ENCODE measurements at places on chromosomes 7 and 10.

GRCh38 chr7:42029405-42029804 is 207.6 kb downstream of the GLI3 start:
- no peak for DNase-seq

GRCh38 chr7:20220293-20220761 is 3.1 kb upstream of the MACC1 start:
- no peak for DNase-seq

DNA sequence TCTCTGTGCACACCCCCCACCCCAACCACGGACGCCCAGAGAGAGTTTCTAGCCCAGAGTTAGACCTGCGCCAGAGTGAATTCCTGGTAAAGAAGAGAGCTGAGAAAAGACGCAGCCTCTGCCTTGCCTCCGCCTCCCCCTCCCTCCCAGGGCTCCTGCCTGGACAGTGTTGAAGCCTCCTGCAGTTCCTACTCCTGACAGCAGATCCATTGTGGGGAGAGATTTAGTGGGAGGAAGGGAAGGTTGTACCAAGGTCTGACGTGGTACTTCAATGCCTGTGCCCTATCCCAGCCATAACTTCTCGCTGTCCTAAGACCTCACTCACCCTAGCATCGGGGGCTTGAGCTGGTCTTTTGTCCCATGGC is 952 bp downstream of the SRRM3 start:
- no peak for DNase-seq

- DNase-seq: no peak
These were observed 189.8 kb downstream of the CTNNA3 start for GRCh38 chr10:67506083-67506756.

DNA sequence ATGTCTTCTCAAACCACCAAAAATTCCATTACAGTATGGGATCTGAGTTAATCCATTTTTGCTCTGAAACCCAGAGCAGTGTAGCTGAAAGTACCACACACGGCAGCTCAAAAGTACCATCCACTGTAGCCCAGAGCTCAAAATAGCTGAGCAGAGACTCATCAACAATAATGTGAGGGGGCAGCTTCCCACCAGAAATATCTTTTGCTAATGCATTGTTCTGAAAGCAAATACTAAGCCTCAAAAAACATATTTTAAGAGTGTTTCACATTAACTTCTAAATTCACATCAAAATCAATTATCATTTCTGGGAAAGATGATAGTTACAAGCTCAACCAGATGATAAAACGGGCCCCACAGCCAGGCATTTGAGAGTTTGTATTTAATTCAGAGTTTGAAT is 73.7 kb downstream of the ABLIM1 start:
- DNase-seq: no peak

DNA sequence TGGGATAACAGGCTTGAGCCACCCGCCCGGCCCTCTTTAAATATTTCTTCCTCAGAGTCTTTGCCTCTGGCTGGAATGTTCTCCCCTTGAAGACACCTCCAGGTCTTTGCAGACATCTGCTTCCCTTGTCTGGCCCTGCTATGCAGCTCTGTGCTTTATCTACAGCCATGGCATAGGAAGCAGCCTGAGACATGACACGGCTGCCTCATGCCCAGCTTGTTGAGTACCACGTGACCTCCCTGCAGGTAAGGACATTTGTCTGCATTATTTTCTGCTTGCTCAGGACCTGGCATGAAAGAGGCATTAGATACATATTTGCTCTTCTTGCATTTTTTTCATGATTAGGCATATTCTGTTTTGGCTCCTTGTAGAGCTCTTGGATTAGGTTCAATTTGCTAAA is 113.8 kb upstream of the KLF6 start:
- no peak for DNase-seq

- DNase-seq: no peak
These were observed 18.0 kb upstream of the SEM1 start for GRCh38 chr7:96727534-96728088.

DNA sequence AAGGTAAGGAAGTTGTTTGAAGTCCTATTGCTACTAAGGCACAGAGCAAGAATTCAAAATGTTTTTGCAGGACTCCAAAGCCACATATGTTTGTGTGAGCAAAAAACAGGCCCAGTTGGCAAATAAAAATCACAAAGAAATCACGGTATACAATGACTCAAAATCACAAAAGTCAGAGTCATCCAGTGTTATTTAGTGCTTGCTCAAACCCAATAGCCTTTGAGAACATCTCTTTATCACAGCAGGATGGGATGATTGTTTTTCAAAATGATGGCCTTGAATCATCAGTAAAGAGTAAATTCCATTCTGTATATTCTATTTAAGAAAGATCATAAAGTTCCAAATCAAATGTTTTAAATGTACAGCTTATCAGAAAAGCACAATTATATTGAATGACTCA is 693.9 kb downstream of the REEP3 start:
- no peak for DNase-seq

DNA sequence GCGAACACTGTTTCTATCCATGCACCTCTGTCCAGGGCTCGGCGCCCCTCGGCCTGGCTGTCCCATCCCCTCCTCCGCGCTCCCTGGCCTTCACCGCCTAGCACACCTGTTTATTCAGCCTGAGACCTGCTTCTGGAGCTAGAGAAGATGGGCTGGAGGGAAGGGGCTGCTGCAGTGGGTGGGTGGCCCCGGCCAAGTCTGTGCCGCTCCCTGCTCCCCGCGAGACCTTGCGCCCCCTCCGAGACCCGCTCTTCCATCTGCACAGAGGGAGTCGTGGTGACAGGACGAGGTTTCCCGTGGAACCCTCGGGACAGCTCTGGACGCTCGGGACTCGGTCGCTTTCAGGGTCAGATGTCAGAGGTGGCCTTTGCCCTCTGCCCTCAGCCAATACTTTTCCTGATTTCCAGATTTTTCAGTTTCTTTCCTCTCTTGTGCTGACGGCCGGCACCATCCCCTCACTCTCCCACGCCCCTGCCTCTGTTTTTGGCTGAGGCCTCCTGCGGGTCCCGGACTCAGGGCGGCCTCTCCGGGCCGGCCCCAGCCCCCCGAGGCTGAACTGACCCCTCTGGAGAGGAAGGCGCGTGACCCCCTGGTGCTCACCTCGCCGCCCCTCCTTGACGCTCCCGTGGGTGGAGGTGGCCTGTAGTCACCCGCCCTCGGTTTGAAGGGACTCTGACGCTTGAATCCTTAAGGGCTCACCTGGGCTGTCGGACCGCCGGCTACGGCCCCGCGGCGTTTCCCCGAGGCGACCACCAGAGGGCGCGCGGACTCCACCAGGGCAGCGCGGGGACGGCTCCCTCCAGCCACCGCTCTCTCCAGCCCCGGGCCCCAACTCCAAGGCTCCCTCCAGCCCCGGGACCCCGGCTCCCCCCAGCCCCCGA is 15.6 kb downstream of the SHH start:
- DNase-seq: peak; percentile 94

DNA sequence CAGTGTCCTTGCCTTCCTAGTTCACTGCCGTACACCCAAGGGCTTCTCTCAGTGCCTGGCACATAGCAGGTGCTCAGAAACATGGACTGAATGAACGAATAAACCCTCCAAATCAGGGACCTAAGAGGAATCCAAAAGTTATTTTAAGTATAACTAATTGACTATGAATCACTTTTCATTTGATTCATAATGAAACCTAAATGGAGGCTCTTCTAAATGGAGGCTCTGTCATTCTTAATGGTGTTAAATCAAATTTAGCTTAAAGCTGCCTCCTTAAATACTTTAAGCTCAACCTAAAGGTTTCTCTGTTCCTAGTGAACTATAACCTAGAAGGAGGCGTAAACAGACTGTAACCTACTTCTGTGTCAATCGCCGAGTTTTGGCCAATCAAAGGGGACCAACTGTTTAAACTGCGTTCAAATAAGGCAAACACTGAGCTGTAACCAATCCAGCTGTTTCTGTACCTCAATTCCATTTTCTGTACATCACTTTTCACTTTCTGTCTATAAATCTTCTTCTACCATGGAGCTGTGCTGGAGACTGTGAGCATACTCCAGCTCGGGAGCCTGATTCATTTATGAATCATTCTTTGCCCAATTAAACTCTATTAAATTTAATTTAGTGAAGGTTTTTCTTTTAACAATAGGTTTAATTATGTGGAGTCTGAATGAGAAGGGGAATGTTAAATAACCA is 11.0 kb downstream of the PYROXD2 start:
- DNase-seq: no peak

DNA sequence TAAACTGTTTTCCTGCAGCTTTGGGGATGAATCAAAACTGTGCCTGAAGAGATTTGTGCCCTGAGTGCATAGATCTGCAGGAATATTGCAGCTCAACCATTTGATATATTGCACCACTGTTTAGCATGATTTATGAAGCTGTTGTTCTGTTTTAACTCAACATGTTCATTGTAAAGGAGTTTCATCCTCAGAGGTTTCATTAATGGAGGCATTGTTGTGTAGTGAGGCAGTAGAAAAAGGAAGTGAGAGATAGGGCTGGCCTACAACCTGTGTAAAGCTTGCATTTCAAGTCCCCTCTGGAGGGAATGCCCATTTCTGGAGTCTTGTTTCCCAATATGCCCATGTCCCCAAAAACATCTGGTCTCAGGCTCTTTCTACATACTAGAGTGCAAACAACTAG is 67.5 kb downstream of the DNAJC12 start:
- no peak for DNase-seq

DNA sequence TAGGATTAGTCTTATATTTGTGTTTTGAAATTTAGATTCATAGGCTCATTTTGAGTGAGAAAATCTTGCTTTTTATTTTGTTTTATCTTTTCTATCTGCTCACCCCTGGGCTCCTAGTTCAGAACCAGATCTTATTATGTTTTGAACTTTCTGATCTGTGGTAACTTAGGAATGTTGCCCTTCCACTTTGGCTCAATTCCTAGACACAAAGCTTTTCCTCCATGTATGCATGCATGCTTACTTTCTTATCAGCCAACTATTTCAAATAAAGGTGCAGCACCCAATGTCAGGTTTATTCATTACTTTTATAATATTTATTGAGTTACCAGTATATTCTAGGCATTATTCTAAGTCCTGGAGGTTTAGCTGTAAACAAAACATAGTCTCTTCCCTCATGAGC is 374.8 kb upstream of the KIAA1217 start:
- DNase-seq: no peak

- no peak for DNase-seq
These were observed 173.2 kb downstream of the EBF3 start for GRCh38 chr10:129790715-129791446.

DNA sequence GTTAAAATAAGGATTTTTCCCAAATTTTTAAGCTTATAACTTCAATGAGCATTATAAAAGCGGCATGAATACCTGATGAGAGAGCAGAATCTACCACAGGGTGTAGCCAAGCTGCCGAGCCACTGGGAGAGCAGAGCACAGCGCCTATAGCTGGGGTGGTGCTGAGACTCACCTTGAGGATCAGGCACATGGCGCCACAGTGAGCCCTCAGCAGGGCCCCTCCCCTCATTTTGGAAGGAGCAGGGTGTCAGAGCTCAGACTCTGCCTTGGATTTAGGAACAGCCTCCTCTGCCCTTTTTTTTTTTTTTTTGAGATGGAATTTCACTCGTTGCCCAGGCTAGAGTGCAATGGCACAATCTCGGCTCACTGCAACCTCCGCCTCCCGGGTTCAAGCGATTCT is 118.6 kb downstream of the SRPK2 start:
- DNase-seq: no peak

- DNase-seq: no peak
These were observed 235.2 kb upstream of the ZWINT start for GRCh38 chr10:56596257-56596656.

DNA sequence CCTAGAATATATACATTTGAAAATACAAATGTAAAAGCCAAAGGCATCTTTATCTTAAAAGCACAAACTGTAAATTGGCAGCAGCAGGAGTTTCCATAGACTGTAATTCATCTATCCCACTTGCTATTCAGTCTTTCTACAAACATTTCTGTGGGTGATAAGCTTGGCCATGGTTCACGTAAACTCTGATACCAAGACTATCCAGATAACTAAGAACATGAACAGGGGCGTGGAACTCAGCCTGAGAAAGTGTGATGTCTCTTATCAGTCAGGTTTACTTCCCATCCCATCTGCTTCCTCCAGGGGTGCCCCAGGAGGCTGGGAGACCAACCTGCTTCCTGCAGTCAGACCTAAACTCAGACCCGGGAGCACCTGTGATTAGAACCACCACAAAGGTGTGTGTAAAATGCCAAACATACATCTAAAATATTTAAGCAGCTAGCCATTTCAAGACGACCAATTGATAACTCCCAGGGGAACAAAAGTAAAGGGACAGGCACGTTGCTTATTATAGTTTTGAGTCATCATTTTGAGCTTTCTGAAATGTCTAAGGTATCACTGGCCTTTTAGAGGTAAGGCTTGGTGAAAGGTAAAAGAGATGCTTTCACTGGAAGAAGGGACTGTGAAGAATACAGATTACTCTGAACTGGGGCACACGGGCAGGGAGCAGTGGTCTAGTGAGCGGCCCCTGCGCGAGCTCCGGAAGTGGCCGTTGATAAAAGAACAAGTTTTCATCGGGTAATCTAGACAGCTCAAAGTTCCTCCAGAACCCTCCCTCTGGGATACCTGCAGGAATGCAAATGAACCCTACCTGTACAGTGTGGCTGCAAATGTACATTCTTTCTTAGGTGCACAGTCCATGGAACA is 51.5 kb downstream of the RSU1 start:
- DNase-seq: no peak

DNA sequence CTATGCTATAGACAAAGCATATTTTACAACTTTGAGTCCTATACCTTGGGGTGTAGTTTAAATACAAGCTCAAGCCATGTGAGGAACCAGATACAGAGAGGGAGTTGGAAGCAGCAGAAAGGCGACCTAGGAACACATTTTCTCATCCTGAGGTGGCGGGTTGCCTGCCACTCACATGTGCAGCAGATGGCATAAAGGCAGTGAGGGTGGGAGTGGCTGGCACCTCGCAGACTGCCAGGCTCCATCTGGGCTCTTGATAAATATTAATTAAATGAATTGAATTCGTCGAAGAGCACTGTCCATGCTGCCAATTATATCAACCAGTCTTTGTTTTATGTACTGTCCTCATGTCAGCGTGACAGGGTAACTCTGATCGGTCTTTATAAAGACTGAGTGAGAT is 79.0 kb upstream of the SEMA3C start:
- DNase-seq: no peak

DNA sequence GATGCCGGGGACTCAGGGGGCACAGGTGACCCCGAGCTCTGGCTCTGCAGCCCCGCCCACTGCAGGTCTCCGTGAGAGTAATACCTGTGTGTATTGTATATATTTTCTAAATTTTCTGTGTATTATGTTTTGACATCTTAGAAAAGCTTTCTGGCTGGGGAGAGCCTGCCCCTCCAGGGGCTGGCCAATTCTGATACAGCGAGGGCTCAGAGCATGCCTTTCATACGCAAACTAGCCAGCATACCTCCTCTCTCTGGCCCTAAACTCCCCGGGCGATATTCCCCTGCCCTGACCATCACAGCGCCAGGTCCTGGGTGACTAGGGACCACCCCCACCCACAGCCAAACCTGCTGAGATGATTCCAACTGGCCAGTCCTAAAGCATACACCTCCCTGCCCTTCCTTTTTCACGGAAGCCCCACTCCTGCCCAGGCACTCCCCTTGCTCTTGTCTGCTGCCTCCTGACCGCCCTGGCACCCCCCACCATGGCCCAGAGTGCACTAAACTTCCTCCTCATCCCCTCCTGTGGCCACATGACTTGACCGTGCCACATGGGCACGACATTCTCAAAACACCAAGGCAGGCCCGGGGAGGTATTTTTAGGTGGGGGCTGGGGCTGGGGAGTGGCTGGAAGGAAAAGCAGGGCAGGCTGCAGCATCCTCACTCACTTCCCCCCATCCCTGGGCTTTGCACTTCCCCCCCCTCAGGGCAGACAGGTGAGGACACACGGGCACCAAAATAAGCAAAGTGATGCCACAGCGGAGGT is 61.5 kb downstream of the INSIG1 start:
- no peak for DNase-seq

GRCh38 chr7:45459476-45459875 is 114.7 kb upstream of the ADCY1 start:
- no peak for DNase-seq

GRCh38 chr7:135190703-135191102 is 20.2 kb upstream of the CYREN start:
- no peak for DNase-seq
